ENCODE measurements at places on chromosomes 1 and 21.

DNA sequence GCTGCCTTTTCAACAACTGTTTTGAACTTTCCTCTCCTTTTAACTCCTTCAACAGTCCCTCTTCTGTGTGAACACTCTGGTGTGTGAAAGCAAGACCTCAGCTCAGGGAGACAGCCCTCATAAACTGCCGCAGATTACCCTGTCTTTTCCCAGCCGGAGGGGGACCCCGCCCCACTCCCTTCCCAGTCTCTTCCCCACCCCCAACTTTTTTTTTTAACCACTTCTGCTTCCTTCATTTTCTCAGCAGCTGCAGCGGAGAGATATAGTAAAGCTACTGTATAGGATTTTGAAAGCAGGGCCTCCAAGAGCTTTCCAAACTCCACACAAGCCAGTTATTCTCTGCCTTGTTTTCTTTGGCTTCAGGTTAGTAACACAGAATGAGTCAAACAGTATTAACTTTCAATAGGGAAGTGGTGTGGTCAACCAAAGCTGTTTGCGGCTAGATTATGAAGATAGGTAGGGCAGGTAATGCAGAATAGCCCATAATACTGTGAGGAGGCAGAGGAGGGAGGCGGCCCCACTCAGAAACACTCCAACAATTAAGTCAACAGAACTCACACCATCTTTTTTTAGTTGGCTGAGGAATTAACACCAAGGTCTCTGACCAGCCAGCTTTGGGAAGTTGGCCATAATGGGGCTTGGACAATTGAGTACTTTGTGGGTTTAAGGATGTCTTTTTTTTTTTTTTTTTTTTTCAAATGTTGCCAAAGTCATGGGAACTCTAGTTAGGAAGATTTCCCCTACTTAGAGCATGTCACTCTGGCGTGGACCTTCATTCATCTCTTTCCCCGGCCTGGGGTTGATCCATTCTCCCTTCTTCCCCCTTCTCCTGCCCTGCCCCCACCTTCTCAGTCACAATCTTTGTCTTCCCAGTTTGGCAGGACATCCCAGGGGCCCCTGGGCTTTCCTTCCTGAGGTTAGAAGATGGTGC, 177.0 kb downstream of the CLIC6 start:
- DNase-seq, result no peak

GRCh38 chr1:168801032-168801745, 72.2 kb upstream of the DPT start:
- no peak for DNase-seq

DNA sequence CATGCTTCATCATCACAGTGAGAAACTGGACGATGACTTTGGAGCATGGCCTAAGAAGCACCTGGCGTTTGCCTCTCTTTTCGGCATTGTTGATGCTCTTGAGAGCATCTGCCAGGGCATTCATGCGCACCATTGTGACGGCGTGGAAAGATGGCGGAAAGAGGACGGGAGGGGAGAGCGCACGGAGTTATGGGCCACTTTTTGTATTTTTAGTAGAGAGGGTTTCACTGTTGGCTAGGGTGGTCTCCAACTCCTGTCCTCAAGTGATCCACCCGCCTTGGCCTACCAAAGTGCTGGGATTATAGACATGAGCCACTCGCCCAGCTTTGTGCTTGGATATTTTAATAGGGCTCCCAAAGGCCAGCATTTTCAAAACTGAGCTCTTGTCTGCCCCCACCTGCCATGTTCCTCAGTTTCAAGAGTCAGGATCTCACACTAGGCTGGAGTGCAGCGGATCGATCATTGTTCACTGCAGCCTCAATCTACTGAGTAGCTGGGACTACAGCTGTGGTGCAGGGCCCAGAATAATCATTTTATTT, 5.3 kb downstream of the RPS8 start:
- DNase-seq, result no peak

GRCh38 chr21:43825936-43826622, 36.7 kb downstream of the RRP1 start:
- DNase-seq, result no peak

DNA sequence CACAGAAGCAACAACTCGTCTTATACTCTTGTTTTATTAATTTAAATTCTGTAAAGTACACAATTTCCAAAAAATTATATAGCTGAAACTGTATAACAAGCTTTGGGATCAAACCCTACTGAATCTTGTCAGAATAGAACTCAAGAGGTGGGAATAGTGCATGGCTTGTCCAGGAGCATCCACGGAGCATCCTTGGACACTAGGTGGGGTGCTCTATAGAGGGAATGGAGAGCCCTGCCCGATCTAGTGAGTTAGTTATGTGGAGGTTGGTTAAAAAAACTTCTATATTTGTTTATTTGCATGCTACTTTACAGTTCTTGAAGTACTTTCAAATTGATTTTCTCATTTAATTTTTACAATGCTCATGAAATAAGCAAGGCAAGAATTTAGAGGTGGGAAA, 28.3 kb downstream of the ROR1 start:
- no peak for DNase-seq

DNA sequence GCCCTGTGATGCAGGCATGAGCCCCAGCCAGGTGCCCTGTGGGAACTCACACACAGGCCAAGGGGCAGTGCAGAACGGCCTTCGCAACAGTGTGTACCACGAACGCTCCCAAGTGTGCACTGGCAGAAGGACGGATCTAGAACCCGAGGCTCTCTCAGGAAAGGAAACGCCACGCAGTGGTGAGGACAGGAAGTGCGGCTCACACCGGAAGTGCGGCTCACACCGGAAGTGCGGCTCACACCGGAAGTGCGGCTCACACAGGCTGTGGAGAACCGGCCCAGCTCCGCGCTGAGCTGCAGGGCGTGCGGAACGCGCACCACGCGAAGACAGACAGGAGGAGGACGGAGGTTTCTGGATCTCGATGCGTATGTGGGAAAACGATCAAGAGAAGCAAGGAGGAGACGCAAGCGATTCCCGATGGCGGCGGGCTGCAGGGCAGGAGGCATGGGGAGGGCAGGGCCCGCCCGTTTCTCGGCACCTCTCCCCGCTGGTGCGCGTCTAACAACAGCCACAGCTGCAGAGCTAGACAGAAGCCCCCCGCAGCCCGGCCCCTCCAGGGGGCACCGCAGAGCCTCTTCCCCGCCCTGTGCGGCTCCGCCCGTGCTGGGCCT, 35.9 kb upstream of the TMEM52 start:
- DNase-seq, result no peak

- DNase-seq, result no peak
These were observed 12.3 kb downstream of the ATP2B4 start for GRCh38 chr1:203638950-203639349.

DNA sequence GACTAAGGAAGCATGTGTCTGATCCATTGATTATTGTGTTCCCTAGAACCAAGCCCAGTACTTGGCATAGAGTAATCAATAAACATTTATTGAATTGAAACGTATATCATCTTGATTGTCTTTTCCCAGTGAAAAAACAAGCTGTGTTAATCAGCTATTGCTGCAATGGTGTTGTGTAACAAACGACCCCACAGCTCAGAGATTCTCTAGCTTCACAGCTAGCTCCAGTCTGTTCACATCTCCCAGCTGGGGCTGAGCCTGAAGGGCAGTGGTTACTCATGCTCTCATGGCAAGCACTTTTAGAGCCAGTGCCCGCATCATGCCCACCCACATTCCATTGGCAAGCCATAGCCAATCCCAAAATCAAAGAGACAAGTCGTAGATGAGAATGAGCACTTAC, 237.4 kb upstream of the RAB4A start:
- no peak for DNase-seq

DNA sequence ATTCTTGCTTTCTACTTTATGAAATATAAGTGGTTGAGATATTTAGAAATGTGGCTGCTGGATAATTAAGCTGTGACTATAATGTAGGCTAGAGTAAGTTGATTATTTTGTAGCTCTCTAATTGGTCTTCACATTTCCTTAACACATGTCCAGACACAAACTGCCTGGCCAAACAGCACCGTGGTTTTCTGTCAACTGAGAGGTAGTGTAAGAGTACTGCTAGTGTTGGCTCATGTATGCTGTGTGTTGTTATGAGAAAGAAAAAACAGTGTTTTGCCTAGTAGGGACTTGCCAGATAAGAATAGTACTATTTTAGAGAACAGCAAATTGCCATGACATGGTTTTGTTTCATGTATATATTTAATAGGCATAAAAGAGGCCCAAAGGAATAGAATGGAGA, 37.1 kb downstream of the TMED5 start:
- no peak for DNase-seq

DNA sequence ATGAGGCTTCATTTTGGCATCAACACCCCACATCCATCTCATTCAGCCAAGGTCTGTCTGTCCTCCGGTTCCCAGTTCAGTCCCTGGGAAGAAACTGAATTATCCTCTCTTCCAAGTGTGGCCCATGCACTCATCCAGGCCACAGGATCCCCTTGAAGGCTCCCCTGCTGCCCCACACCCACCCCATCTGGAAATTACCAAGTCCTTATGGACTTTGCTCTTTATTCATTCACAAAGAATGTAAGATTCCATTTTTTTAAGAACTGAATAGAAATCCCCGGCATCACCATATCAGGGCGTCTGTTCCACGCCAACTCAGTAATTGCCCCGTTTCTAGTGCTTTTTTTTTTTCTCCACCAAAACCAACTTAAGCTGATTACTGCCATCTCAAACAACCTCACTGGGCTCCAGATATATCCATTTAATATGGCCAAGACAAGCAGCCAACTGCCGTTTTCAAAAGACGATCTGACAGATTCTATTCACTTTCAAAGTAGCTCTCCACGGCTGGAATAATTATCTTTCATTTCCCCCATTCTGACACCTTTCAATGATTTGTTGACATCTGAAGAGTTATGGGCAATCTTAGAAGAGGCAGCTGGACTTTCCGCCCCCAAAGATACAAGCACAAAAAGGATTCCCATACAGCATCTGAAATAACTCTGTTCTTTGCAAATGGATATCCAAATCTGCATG, 55.9 kb downstream of the OLIG1 start:
- DNase-seq, result no peak
